ENCODE measurements at places on chromosomes 6 and 20. TPM values are rescaled to one million over a fixed set of nuclear protein-coding genes. Genes with fewer than 3 reads are reported as not detected.

DNA sequence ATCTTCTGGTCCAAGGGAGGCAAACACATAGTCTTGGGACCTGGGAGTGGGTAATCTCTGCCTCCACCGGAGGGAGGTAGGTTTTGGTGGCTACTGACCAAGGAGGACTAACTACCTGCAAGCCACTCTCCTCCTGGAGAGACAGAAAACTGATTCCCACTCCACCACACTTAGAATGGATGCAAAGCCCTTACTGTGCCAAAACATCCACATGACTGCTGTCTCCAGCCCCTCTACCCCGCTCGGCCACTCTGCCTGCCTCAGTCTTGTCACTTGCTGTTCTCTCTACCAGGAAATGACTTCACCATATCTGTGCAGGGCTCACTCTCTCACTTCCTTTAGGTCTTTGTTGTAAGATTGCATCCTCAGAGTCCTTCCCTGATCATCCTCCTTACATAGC, 129.5 kb upstream of the ARG1 start:
- no peak for DNase-seq

DNA sequence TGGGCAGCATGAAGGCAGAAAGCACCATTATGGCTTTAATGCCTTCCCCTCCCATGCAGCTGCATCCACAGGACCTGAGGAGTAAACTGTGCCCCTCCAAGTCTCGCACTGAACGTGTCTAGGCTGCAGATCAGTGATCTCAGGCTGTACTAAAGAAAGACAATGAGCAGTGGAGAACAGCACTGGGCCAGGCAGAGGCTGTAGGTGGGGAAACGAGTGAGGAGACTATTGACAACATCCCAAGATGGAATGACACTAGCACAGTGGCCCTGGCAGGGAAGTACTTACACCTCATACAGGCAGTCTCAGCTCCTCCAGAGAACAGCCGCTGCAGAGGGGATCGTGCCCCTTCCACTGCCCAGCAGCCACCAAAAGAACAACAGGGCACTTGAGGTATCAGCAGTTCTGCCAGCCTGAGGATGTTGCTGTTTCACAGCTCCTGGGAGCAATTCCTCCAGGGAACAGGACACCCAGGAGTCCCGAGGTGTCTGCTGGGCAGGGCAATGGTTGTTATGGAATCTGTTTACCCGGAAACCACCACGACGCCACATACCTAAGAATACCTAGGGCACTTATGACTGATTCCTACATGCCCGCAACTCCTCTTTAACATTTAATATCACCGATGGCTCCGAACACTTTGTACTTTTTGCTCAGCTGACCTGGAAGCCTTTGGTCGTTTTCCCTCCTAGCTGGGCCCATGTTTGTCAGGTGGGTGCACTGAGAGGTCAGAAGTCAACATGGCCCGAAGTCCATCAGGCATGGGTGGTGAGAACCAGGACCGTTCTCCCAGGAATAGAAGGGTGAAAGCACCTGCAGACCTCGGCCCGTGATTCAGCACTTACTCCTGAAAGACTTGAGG, 79.1 kb downstream of the SLC22A23 start:
- DNase-seq, result no peak

DNA sequence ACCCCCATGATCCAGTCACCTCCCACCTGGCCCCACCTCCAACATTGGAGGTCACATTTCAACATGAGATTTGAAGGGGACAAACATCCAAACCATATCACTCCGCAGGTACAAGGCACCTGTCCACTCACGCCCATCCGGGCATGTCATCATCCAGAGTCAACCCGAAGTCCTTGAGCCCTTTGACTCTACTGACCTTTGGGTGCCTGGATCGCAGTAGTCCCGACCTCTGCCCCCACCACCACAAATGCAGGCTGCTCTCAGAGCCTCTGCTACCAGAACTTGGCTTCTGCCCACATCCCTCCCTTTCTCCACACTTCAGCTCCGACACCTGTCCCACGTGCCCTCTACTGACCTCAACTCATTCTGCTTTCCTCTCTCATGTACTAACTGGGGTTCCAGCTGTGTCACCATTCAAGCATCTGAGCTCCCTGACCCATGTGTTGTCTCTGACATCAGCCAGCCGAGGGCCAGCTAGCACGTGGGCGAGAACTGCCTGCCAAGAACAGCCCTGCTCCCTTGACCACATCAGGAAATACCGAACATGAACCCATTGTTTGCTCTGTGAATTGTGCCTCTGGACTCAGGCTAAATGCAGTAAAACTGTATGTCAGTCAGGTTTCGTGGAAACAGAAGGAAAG, 498.3 kb upstream of the SULF2 start:
- no peak for DNase-seq

DNA sequence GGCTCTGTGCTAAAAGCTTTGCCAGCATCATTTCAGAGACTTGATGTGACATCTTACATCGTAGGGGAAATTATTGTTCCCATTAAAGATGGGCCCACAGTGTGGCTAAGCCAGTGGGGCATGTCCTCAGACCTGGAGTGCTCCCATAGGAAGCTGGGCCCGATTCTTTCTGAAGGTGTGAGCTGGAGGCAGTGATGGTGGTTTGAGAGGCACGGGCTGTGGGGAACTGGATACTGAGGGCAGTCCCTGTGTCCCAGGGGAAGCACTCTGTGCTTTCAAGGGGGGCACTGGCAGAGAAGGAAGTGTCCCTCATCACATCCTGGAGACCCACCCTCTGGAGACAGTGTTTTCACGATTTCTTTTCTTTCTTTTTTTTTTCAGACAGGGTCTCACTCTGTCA, 8.6 kb upstream of the FAM110A start:
- DNase-seq, result no peak

- DNase-seq, result no peak
These were observed 191.4 kb downstream of the TENT5A start for GRCh38 chr6:81561071-81561564.

DNA sequence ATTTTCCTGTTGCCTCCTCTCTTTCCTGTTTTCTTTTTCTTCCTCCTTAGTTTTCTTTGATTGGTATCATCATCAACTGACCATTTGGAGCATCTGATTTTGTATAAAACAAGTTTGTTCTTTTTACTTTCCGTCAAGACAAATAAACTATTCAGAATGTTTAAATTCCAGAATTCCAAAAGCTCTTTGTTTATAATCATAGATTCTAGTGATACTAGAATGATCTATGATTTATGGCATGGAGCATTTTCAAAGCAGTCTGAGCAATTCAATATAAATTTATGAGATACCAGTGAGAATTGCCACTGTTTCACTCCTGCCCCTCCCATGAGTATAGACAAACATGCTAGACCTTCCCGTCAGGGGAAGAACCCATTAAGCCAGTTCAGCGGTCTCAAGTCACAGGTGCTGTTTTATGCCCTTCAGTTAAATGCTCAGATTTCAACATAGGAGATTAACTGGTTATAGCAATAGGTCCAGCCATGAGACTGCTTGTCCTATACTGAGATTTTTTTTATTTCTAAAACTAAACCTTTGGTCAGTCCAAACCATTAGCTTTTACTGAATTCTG, 60.7 kb downstream of the GRIK2 start:
- DNase-seq, result no peak

GRCh38 chr6:163814494-163815364, 400.2 kb downstream of the QKI start:
- no peak for DNase-seq

DNA sequence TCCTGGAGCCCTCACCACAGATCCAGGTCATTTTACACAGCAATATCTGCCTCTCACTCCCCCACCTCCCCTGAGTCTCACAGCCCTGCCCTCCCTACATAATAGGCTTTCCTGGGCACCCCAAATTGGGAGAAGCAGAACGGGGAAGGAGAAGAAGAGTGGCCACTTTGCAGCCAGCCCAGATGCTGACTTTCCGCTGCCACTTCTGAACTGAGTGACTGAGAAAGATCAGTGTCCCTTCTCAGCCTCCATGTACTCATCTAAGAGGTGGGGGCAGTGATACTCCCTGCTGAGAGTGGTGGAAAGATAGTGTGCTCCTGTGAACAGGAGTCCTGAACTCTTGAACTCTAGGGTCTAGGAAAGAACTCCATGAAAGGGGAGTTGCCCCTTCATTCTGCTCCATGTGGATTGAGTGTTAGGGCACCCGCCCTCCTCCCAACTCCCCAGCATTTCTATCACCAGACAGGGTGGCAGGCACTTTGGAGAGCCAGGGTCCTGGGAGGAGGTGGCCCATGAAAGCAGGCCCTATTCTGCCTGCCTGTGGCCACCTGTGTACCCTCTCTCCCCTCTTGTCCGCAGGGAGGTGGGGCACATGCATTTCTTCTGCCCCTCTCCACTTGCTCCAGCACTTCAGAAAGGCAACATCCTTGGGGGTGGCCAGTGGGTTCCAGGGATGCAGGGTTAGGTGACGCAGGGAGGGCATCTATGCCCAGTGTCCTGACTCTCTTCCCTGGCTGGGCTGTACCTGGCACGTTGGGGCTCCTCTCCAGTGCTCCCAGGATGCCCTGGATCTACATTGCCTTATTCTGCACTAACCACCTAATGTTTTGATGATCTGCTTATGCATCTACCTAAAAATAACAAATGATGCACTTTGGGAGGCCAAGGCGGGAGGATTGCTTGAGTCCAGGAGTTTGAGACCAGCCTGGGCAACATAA, 38.3 kb upstream of the MRPS18A start:
- DNase-seq, result no peak

DNA sequence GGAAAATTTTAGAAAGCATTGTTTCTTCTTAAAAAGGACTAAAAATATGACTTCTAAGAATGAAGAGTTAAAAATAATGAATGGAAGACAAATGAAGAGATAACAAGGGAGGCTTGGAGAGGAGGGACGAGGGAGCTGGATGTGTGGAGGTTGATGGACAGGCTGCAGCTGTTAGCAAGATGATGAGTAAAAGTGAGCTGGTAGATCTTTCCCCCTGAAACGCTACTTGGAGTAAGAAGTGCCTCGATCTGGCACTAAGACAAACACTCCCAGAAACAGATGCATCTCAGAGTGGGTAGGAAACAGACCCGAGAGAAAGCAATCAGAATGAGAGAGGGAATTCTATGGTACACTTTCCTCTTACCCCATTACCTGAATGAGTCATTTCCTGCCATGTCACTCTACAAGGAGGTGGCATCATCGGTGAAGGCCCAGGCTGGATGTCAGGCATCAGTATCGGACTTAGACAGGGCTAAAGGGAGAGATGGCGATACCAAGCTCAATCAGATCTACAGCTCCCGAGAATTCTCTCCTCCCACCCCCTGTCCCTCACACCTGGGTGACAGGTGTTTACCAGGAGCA, 154.1 kb upstream of the BMP2 start:
- no peak for DNase-seq

DNA sequence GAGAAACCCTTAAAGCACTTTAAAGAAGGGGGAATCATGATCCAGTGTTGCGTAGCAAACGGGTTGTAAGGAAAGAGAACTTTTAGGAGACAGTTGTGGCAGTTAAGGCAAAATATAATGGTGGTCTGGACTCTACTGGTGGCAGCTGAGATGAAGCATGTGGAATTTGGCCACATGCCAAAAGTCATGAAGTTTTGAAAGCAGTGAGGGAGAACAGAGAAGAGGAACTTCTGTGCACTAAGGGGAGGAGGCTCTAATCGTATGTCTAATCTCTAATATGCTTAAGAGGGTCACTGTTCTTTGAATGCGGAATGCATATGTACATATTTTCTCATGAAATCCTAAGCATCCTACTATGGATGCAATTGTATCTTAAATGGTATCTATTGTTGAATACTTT, 91.5 kb downstream of the RIMS1 start:
- no peak for DNase-seq

Gene MLN
- not detected for total RNA-seq

Gene MYLK2
- total RNA-seq, result not detected

Gene CFB
- 3,272 TPM for total RNA-seq

Gene SLC35A1
- total RNA-seq, result 11.9 TPM

Gene ARMH2
- total RNA-seq, result not detected

Gene PKIB
- total RNA-seq, result 2.6 TPM

Data from liver (tissue), 10 donors.